CD4-positive, alpha-beta memory T cell (primary cell): ENCODE measurements at places on chromosomes 3 and 15. TPM values are rescaled to one million over a fixed set of nuclear protein-coding genes. Genes with fewer than 3 reads are reported as not detected.

GRCh38 chr3:47496892-47497291 is 16.6 kb downstream of the ELP6 start:
- H3K36me3 ChIP-seq: peaks cover 42% of the 10 kb centered on the region
- no peak overlapping the region for H3K27ac ChIP-seq
- no peaks in the 10 kb centered on the region for H3K27me3 ChIP-seq
- no peak overlapping the region for H3K4me3 ChIP-seq
- H3K4me1 ChIP-seq: no peaks in the 10 kb centered on the region

DNA sequence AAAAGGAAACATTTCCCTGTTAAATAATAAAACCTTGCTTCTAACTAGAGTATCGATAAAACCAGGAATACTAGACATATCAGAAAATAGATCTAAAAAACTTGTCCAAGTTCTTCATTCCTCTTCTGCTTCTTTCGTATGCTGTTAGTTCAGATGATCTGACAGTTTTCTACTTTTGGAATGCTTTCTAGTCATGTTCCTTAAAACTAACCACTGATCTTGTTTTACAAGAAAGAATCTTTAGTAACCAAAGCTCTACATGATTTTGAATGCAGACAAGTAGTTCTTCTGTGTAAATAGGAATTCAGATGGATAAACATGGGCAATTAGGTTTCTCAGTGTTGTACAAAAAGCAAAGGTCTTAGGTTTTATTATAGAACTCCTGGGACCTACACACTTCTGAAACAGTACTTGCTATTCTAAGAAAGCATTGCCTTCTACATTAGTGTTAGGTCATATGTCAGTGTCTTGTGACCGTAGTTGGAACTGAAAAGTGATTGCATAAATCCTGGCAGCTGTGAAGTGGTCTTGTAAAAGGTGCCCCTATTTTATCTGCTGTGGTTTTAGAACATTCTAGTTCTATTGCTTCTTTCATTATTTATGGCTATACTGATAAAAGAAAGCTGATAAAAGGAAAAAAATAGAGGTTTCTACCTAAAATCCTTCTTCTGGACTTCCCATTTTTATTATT is 40.7 kb downstream of the SNRK start:
- no peak overlapping the region for H3K27ac ChIP-seq
- H3K27me3 ChIP-seq: no peaks in the 10 kb centered on the region
- peaks cover 74% of the 10 kb centered on the region for H3K4me1 ChIP-seq
- no peak for DNase-seq
- H3K4me3 ChIP-seq: no peak overlapping the region

The PCOLCE2 gene
- not detected for total RNA-seq

GRCh38 chr15:27648359-27648758 is 450.8 kb downstream of the OCA2 start:
- H3K27ac ChIP-seq: no peak overlapping the region
- H3K27me3 ChIP-seq: no peaks in the 10 kb centered on the region
- no peak overlapping the region for H3K4me3 ChIP-seq
- no peak for DNase-seq
- no peaks in the 10 kb centered on the region for H3K36me3 ChIP-seq

GRCh38 chr15:66647358-66647757 is 54.7 kb upstream of the SMAD6 start:
- DNase-seq: no peak
- H3K4me1 ChIP-seq: no peaks in the 10 kb centered on the region
- H3K36me3 ChIP-seq: no peaks in the 10 kb centered on the region
- no peaks in the 10 kb centered on the region for H3K27me3 ChIP-seq

- no peak for DNase-seq
- H3K36me3 ChIP-seq: peaks cover 38% of the 10 kb centered on the region
- H3K4me1 ChIP-seq: no peaks in the 10 kb centered on the region
- no peak overlapping the region for H3K4me3 ChIP-seq
Observed at GRCh38 chr15:65690173-65690572, 68.4 kb downstream of the SLC24A1 start.

- H3K4me3 ChIP-seq: no peak overlapping the region
- H3K36me3 ChIP-seq: peaks cover 18% of the 10 kb centered on the region
- H3K27me3 ChIP-seq: no peaks in the 10 kb centered on the region
- H3K27ac ChIP-seq: no peak overlapping the region
Observed at GRCh38 chr3:49805367-49805782, 2.3 kb downstream of the INKA1 start.

- no peak overlapping the region for H3K27ac ChIP-seq
- H3K4me3 ChIP-seq: no peak overlapping the region
- no peak for DNase-seq
- peaks cover 5% of the 10 kb centered on the region for H3K27me3 ChIP-seq
- H3K4me1 ChIP-seq: no peaks in the 10 kb centered on the region
Observed at GRCh38 chr3:137759505-137759904, 4.6 kb upstream of the SOX14 start.

GRCh38 chr3:4224331-4224730 is 78.8 kb upstream of the SETMAR start:
- H3K4me1 ChIP-seq: no peaks in the 10 kb centered on the region
- no peaks in the 10 kb centered on the region for H3K27me3 ChIP-seq
- H3K36me3 ChIP-seq: no peaks in the 10 kb centered on the region

The PDIA5 gene
- 6.3 TPM for total RNA-seq

The DOCK3 gene
- 2.5 TPM for total RNA-seq

DNA sequence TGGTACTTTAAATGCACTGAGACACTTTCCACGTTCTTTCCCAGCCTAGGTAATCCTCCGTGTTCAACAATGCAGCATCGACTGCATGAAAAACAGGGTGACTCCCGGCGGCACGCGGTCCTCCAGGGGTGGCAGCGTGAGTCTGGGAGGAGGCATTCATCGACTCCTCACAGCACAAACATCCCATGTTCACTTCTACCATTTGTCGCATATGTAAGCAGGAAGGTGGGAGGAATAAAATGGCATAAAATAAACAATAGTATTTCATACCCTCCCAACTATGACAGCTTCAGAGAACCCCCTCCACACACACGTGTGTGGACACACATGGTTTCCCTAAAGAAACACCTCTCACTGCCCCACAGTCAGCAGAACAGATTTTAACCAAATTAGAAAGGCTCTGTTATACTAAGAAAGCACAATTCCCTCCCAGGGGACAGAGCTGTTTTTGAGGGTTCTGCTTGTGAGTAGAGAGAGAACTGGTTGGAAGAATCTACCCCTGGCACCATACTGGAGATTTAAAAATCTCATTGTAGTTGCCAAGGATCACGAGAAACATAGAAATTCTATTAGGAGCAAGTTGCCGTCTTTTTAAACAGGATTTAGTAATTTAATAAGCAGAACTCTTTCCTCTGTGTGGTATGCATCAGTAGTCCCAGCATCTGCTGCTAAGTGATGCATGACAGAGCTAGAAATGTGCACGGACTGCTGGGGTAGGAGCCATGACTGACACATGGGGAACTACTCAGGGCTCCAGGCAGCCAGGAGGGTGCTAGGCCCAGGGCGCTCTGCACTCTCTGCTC is 6.0 kb downstream of the FAM43A start:
- no peak overlapping the region for H3K27ac ChIP-seq
- H3K36me3 ChIP-seq: no peaks in the 10 kb centered on the region
- H3K27me3 ChIP-seq: no peaks in the 10 kb centered on the region
- H3K4me3 ChIP-seq: no peak overlapping the region
- peaks cover 24% of the 10 kb centered on the region for H3K4me1 ChIP-seq
- DNase-seq: no peak

The SCG5 gene
- total RNA-seq: not detected

The BUB1B gene
- 0.55 TPM for total RNA-seq

DNA sequence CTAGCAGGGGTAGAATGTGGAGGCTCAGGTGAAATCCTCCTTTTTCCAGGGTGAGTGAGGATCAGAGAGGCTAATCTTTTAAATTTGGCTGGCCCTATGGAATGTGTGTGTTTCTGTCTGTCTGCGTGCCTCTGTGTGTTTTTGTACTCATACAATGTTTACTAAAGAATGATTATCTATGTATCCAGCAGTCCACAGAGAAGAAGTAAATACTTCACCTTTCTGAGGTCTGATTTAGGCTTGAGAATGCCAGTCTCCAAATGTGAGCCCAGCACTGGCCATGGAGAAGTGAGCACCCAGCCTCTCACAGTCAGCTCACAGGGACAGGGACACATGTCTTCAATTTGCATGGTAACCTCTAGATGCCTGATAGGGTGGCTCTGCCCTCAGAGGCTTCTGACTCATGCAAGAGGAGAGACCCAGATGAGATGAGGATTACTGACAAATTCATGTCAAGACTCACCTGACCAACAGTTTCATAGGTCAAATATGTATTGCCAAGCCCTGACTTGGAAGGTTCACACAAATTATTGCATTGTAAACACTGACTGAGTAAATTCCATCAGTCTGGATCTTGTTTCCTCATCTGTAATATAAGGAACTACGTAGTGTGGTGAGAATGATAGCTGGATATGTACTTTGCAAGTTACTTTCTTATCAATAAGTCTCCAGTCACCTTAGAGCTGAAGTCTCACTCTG is 31.0 kb downstream of the ENTPD3 start:
- no peak for DNase-seq
- H3K27me3 ChIP-seq: no peaks in the 10 kb centered on the region
- H3K4me1 ChIP-seq: no peaks in the 10 kb centered on the region

- H3K27me3 ChIP-seq: no peaks in the 10 kb centered on the region
- H3K4me1 ChIP-seq: no peaks in the 10 kb centered on the region
- no peaks in the 10 kb centered on the region for H3K36me3 ChIP-seq
- H3K4me3 ChIP-seq: no peak overlapping the region
- H3K27ac ChIP-seq: no peak overlapping the region
- DNase-seq: no peak
Observed at GRCh38 chr3:117790235-117790987, 1080.8 kb downstream of the TUSC7 start.

DNA sequence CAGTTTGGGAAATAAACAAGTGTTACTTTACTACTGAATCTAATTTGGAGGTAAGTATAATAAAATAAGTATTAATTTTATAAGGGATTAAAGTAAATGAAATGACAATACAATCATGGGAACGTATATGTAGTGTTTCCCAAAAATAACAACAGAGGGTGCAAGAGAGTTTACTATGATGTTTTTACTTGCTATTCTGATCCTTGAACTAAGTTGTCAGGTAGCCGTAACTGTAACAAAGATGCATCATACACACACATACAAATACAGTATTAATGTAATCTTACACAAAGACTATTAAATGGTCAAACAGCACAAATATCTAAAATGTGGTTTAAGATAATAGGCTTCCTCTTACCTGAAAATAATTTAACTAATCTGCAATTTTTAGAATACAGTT is 311.4 kb downstream of the TBC1D5 start:
- H3K36me3 ChIP-seq: no peaks in the 10 kb centered on the region
- H3K27ac ChIP-seq: no peak overlapping the region
- no peaks in the 10 kb centered on the region for H3K4me1 ChIP-seq
- H3K4me3 ChIP-seq: no peak overlapping the region

DNA sequence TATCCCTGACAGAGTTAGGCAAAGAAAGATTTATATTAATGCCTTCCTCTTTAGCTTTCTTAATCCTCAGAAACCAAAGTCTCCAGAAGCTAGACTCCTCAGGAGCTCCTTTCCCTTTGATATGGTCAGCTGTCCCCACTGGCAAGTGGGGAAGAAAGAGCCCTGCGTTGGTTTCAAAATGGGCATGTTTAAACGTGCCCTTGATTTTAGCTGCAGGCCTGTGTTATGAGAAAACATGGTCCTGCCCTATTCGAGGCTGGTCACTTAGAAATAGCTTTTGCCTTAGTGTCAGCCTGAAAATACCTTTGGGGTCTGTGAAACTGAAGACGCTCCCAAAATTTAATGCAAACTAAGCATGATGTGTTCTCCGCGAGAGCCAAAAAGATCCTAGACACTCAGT is 135.5 kb upstream of the RARB start:
- H3K27me3 ChIP-seq: no peaks in the 10 kb centered on the region
- H3K4me3 ChIP-seq: no peak overlapping the region
- DNase-seq: no peak
- no peak overlapping the region for H3K27ac ChIP-seq

- DNase-seq: no peak
- no peak overlapping the region for H3K27ac ChIP-seq
- no peaks in the 10 kb centered on the region for H3K27me3 ChIP-seq
- H3K36me3 ChIP-seq: peaks cover 12% of the 10 kb centered on the region
Observed at GRCh38 chr3:142319912-142320311, 94.5 kb upstream of the GK5 start.

GRCh38 chr15:87419344-87419743 is 837.2 kb downstream of the NTRK3 start:
- H3K36me3 ChIP-seq: no peaks in the 10 kb centered on the region
- H3K27ac ChIP-seq: no peak overlapping the region
- H3K4me3 ChIP-seq: no peak overlapping the region
- no peaks in the 10 kb centered on the region for H3K27me3 ChIP-seq
- H3K4me1 ChIP-seq: no peaks in the 10 kb centered on the region

The H1-8 gene
- not detected for total RNA-seq

DNA sequence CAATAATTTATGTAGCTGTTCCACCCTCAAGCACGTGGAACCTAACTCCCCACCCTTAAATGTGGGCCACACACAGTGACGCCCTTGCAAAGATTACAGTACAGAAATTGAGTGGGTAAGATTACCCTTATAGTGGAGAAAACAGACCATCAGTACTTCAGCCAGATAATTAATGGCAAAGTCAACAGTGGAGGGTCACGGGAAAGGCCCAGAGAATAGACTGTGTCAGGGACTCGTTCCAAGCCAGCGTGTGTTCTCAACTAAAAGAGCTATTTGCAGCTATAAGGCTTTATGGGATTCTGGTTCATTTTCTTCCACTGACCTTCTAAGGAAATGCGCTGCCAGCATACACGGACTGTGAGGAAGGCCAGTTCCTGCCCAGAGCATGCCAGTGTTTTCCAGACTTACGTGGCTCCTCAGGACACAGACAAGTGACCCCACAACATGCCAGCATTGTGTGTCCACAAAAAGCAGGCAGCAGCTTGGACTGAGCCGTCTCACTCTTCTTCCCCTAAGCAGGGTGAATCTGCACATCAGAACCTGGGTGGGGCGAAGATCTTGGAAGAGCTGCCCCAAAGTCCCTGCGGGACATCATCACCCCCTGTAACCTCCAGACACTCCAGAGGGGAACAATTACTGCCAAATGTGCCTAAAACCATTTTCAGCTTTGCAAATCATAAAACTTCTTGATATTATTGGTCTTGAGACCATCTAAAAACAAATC is 428.5 kb downstream of the OCA2 start:
- H3K27me3 ChIP-seq: no peaks in the 10 kb centered on the region
- DNase-seq: no peak
- H3K4me1 ChIP-seq: no peaks in the 10 kb centered on the region
- H3K27ac ChIP-seq: no peak overlapping the region
- H3K36me3 ChIP-seq: no peaks in the 10 kb centered on the region

DNA sequence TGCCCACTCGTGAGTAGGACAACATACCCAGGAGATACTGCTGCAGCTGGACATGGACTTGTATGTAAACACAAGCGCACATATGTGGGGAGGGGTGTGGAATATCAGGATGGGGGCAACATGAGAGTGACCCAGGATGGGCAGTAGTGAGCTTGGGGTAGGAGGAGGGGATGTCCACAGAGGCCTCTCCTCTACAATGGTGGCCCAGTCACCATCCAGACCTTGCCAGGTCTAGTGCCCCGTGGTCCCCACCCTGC is 266 bp upstream of the ZBTB47 start:
- DNase-seq: no peak
- no peaks in the 10 kb centered on the region for H3K27me3 ChIP-seq
- peaks cover 28% of the 10 kb centered on the region for H3K4me1 ChIP-seq
- H3K36me3 ChIP-seq: no peaks in the 10 kb centered on the region
- no peak overlapping the region for H3K27ac ChIP-seq
- H3K4me3 ChIP-seq: no peak overlapping the region
